Neural crest cell (in vitro differentiated cells): ENCODE measurements at places on chromosomes 12 and 14.

DNA sequence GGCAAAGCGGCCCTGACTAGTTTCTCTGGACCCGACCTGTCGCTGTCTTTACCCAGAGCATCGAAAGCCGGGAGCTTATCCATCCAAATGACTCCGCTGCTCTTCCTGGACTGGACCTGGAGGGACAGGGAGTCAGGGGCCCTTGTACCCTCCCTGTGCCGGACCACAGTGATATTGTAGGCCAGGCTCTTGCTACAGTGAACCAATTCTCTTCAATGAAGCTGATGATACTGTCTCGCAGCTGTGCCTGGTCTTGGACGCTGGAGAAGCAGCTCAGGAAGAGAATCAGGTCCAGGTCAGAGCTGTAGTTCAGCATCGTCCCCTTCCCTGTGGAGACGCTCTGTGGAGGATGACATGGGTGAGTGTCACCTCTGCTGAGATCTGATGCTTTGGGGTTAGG lies 14.7 kb upstream of the OASL start:
- no peak overlapping the region for H3K27ac ChIP-seq
- H3K36me3 ChIP-seq: no peaks in the 10 kb centered on the region
- no peak for DNase-seq
- H3K27me3 ChIP-seq: peaks cover 12% of the 10 kb centered on the region

DNA sequence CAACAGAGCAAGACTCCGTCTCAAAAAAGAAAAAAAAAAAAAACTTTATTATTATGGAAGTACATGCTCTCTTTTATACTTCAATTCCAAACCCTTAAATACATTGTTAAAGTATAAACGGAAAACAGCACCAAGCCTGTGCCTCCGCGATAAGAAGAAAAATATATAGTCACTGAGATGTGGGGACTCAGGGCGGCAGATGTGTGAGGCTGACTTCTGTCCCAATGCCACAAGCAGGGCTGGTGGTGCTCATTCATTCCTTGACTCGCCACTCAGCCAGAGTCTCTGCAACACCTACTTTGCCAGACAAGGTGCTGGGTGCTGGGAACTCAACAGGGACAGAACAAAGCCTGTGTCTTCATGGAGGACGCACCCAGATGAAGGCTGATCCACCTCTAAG lies 13.8 kb downstream of the LGMN start:
- peaks cover 25% of the 10 kb centered on the region for H3K36me3 ChIP-seq
- no peak overlapping the region for H3K27ac ChIP-seq
- no peaks in the 10 kb centered on the region for H3K27me3 ChIP-seq
- no peak overlapping the region for H3K4me3 ChIP-seq

DNA sequence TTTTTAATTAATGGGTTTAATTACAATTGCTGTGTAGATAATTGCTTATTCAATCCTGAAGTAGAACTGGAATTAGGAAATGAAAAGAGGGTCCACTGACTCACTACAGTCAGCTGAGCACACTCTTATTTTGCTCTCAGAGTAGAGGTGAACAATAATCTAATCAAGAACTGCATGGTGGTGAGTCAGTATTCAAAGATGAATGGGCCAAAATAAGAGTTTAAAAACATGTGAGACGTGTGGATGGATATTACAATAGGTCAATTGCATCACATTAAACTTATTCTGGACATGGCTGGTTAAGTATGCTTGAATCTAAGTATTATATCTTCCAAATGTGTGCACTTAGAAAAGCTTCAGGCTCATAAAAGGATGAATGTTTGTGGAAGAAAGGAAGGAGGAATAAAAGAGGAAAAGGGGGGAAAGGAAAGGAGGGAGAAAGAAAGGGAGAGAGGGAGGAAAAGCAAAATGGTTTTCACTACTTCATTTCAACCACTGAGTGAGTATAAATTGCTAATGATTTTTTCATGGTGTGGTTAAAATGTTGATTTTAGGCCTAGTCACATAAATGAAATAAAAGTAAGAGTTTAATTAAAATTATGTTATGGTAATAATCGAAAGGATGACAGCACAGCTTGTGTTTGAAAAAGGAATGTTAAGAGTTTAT lies 27.0 kb upstream of the EEA1 start:
- no peaks in the 10 kb centered on the region for H3K4me1 ChIP-seq
- H3K27ac ChIP-seq: no peak overlapping the region
- DNase-seq: no peak
- H3K4me3 ChIP-seq: no peak overlapping the region

DNA sequence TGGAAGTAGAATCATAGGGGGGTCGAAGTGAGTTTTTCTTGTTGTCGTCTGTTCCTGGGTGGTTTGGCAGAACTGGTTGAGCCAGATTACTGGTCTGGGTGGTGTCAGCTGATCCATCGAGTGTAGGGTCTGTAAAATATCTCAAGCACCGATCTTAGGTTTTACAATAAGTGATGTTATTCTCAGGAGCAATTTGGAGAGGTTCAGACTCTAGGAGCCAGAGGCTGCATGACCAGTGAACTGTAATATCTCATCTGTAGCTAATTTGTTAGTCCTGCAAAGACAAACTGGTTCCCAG lies 9.7 kb upstream of the SERPINA1 start:
- H3K36me3 ChIP-seq: no peaks in the 10 kb centered on the region
- H3K27me3 ChIP-seq: peaks cover 17% of the 10 kb centered on the region
- H3K4me3 ChIP-seq: no peak overlapping the region
- DNase-seq: no peak
- H3K27ac ChIP-seq: no peak overlapping the region

DNA sequence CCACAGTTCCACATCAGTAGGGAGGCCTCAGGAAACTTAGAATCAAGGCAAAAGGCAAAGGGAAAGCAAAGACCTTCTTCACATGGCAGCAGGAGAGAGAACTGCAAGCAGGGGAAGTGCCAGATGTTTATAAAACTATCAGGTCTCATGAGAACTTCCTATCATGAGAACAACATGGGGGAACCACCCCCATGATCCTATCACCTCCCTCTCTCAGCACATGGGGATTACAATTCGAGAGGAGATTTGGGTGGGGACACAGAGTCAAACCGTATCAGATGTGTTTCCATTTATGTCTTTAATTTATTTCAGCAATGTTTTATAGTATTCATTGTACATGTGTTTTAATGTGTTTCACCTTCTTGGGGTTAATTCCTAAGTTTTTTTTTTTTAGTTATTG lies 25.8 kb downstream of the METAP2 start:
- no peak for DNase-seq
- H3K4me3 ChIP-seq: no peak overlapping the region
- H3K27me3 ChIP-seq: no peaks in the 10 kb centered on the region
- peaks cover 53% of the 10 kb centered on the region for H3K36me3 ChIP-seq
- H3K27ac ChIP-seq: no peak overlapping the region
- H3K4me1 ChIP-seq: peaks cover 4% of the 10 kb centered on the region

- no peak overlapping the region for H3K4me3 ChIP-seq
- DNase-seq: no peak
- no peak overlapping the region for H3K27ac ChIP-seq
Observed at GRCh38 chr12:79121486-79121885, 256.9 kb downstream of the SYT1 start.
